ENCODE measurements at places on chromosomes 4 and X. TPM values are rescaled to one million over a fixed set of nuclear protein-coding genes. Genes with fewer than 3 reads are reported as not detected.
A peak's percentile ranks its signal among the peaks of the same experiment; 100 is the strongest.

GRCh38 chr4:13562876-13563275 is 18.6 kb upstream of the NKX3-2 start:
- H3K27ac ChIP-seq, result no peak overlapping the region
- H3K36me3 ChIP-seq, result peaks cover 14% of the 10 kb centered on the region
- no peak overlapping the region for H3K4me3 ChIP-seq
- DNase-seq, result no peak

DNA sequence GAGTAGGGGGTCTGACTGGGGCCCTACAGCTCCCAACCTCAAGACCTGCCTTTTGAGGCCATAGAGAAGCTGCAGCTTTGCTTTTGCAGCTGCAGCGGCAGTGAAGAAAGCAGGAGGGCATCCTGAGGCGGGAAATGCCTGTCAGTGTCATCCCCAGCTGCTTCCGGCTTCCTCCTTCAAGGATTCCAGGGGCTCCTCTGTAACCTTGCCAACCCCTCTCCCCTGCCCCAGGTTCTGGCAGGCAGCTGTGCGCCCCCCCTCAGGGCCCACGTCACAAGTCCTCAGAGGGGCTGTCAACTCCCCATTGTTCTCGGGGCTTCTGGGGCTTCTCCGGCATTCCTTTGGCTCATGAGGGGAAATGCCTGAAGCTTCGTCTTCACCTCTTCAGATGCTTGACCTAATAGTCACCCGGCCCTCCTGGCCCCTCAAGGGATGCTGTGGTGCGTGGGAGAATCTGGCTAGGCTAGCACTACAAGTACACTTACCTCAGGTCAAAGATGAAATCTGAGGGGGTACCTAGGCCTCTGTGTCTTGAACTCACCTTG is 31.9 kb downstream of the APLN start:
- H3K36me3 ChIP-seq, result no peaks in the 10 kb centered on the region
- H3K4me3 ChIP-seq, result no peak overlapping the region
- no peaks in the 10 kb centered on the region for H3K4me1 ChIP-seq
- peaks cover 47% of the 10 kb centered on the region for H3K27me3 ChIP-seq

GRCh38 chr4:179116581-179116980 is 1674.3 kb upstream of the AGA start:
- H3K36me3 ChIP-seq, result no peaks in the 10 kb centered on the region
- no peaks in the 10 kb centered on the region for H3K27me3 ChIP-seq
- H3K27ac ChIP-seq, result no peak overlapping the region
- DNase-seq, result no peak
- no peak overlapping the region for H3K4me3 ChIP-seq
- peaks cover 19% of the 10 kb centered on the region for H3K4me1 ChIP-seq

DNA sequence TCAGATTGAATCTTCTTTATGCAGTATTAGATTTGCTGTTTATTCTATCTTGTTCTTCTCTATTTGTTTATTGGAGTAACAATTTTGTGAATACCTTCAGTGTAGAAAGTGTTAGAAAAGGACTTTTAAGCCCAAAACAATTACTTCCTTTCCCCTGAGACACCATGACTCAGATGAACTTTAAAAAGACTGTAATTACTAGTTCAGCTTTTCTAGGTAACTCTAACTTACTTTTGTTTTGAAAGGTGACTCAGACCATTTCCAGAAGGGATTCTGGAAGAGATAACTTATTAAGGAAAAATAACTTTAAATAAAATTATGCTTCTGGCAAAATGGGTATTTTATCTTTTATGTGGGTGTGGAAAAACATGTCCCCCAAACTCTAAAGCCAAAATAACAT is 561.5 kb upstream of the PCDH10 start:
- DNase-seq, result peak; percentile 8
- no peak overlapping the region for H3K4me3 ChIP-seq
- H3K4me1 ChIP-seq, result peaks cover 5% of the 10 kb centered on the region

DNA sequence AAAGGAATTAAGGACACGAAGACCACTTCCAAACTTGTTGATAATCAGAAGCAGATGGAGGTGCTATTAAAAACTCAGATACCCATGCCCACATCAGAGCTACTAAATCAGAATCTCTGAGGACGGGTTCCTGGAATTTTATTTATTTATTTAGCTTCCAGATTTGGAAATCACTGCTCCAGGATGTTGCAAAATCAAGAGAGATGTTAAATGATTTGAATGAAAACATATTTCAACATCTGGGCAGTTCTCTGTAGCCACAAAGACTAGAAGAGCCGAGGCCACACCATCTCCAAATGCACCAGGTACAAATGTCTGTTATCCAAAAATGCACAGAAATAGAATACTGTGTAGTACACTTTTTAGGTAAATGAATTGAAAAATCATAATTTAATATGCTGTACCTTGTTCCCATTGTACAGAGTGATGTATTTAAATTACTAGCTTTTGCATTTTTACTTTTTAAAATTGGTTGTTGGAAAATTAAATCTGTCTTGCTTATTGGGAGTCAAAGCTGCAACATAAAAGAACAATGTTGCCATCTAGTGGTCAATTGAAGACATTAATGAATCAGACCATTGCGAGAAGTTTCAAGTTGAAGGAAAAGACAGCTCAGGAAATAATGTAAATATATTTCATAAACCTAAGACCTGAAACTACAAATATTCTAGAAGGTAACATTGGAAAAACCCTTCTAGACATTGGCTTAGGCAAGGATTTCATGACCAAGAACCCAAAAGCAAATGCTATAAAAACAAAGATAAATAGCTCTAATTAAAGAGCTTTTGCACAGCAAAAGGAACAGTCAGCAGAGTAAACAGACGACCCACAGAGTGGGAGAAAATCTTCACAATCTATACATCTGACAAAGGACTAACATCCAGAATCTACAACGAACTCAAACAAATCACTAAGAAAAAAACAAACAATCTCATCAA is 151.3 kb upstream of the TTC29 start:
- peaks cover 24% of the 10 kb centered on the region for H3K4me1 ChIP-seq
- H3K27ac ChIP-seq, result peak overlapping the region; percentile 80
- H3K36me3 ChIP-seq, result no peaks in the 10 kb centered on the region
- H3K4me3 ChIP-seq, result peak overlapping the region; percentile 12

DNA sequence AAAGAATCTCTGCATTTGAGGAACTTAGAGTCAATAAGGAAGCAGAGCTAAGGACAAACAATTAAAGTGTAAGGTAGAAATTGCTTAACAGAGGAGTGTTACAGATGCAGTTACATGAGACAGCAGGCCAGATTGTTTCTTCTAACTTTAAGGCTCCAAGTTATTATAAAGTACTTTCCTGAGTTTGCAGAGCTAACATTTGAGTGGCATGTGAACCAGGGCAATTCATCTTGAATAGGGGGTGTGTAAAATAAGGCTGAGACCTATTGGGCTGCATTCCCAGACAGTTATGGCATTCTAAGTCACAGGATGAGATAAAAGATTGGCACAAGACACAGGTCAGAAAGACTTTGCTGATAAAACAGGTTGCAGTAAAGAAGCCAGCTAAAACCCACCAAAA is 7.6 kb upstream of the LNX1 start:
- H3K4me3 ChIP-seq, result no peak overlapping the region
- H3K27me3 ChIP-seq, result no peaks in the 10 kb centered on the region
- peak overlapping the region; percentile 3 for H3K27ac ChIP-seq
- peaks cover 6% of the 10 kb centered on the region for H3K4me1 ChIP-seq
- H3K36me3 ChIP-seq, result no peaks in the 10 kb centered on the region

DNA sequence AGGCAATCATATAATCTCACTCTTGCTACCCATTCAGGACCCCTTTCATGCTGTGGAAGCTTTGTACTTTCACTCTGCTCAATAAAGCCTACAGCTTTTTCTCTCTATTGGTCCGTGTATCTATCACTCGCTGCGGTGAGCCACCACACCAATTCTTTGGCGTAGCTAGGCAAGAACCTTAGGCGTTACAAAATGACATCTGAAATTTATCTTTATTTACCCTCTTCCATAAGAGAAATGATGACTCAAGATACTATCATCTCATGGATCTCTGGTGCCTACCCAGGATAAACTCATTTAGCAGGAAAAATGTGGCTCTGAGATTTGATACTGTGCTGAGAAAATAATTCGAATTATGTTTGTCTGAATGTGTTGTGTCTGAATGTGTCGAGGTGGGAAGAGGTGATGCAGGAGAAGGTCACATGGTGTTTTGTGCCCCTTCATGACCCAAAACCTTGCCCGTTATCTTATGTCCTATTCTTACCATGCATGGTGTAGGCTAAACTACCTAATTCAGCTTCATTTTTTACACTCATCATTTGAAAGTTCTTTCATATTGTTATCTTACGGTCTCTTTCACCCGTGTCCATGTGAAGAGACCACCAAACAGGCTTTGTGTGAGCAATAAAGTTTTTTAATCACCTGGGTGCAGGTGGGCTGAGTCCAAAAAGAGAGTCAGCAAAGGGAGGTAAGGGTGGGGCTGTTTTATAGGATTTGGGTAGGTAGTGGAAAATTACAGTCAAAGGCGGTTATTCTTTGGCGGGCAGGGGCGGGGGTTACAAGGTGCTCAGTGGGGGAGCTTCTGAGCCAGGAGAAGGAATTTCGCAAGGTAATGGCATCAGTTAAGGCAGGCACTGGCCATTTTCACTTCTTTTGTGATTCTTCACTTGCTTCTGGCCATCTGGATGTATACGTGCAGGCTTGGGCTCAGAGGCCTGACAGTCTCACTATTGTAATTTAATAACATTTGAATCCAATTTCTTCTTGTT is 41.6 kb upstream of the GIMD1 start:
- DNase-seq, result no peak
- no peak overlapping the region for H3K27ac ChIP-seq
- peaks cover 6% of the 10 kb centered on the region for H3K4me1 ChIP-seq
- H3K4me3 ChIP-seq, result no peak overlapping the region
- H3K36me3 ChIP-seq, result no peaks in the 10 kb centered on the region
- no peaks in the 10 kb centered on the region for H3K27me3 ChIP-seq

GRCh38 chr4:83552083-83552482 is 16.2 kb downstream of the GPAT3 start:
- peaks cover 6% of the 10 kb centered on the region for H3K4me1 ChIP-seq
- no peak overlapping the region for H3K4me3 ChIP-seq
- peaks cover 13% of the 10 kb centered on the region for H3K27me3 ChIP-seq
- H3K27ac ChIP-seq, result no peak overlapping the region

GRCh38 chr4:27088491-27088890 is 227.8 kb downstream of the STIM2 start:
- H3K27me3 ChIP-seq, result peaks cover 7% of the 10 kb centered on the region
- H3K27ac ChIP-seq, result no peak overlapping the region
- DNase-seq, result no peak
- H3K36me3 ChIP-seq, result no peaks in the 10 kb centered on the region
- H3K4me1 ChIP-seq, result no peaks in the 10 kb centered on the region
- H3K4me3 ChIP-seq, result no peak overlapping the region

- no peak within 1 kb of the TSS for H3K27ac ChIP-seq
- no peaks in the 10 kb centered on the region for H3K36me3 ChIP-seq
- DNase-seq, result no peak
- H3K4me3 ChIP-seq, result no peak within 1 kb of the TSS
- no peaks in the 10 kb centered on the region for H3K27me3 ChIP-seq
- peaks cover 5% of the 10 kb centered on the region for H3K4me1 ChIP-seq
Observed at GRCh38 chrX:18707426-18708049, at the start of gene PPEF1. Gene PPEF1 (plus strand): TSS chrX:18707645. CDS start chrX:18707781, 136 bp downstream.

GRCh38 chr4:81173213-81173612 is 41.8 kb downstream of the PRKG2 start:
- no peaks in the 10 kb centered on the region for H3K36me3 ChIP-seq
- no peaks in the 10 kb centered on the region for H3K4me1 ChIP-seq
- no peak overlapping the region for H3K27ac ChIP-seq
- DNase-seq, result peak; percentile 39

GRCh38 chr4:1640190-1640589 is 43.9 kb downstream of the FAM53A start:
- no peak overlapping the region for H3K27ac ChIP-seq
- no peak for DNase-seq
- H3K4me1 ChIP-seq, result peaks cover 6% of the 10 kb centered on the region
- H3K4me3 ChIP-seq, result no peak overlapping the region
- H3K36me3 ChIP-seq, result no peaks in the 10 kb centered on the region
- H3K27me3 ChIP-seq, result no peaks in the 10 kb centered on the region

GRCh38 chr4:66539745-66540144 is 869.5 kb upstream of the EPHA5 start:
- H3K4me3 ChIP-seq, result no peak overlapping the region
- H3K4me1 ChIP-seq, result no peaks in the 10 kb centered on the region
- no peak overlapping the region for H3K27ac ChIP-seq
- H3K36me3 ChIP-seq, result no peaks in the 10 kb centered on the region
- DNase-seq, result peak; percentile 6
- H3K27me3 ChIP-seq, result no peaks in the 10 kb centered on the region

DNA sequence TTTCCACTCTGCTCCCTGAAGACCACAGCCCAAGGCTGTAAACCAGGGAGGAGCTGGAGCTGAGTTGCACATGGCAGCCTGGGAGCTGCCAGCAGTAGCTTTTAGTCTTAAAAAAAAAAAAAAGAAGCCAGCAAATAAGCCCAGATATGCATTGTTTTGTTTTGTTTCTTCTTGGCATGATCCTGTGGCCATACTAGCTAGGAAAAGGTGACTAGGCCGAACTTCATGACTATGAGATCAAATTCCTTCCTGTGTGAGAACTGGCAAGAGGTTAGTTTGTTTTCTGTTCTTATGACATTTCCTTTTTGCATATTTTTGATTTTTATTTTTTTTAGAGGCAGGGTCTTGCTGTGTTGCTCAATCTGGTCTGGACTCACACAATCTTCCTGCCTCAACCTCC is 323.3 kb downstream of the DCTD start:
- H3K27ac ChIP-seq, result no peak overlapping the region
- H3K4me1 ChIP-seq, result peaks cover 6% of the 10 kb centered on the region
- no peak overlapping the region for H3K4me3 ChIP-seq
- no peaks in the 10 kb centered on the region for H3K36me3 ChIP-seq
- no peaks in the 10 kb centered on the region for H3K27me3 ChIP-seq
- DNase-seq, result no peak

DNA sequence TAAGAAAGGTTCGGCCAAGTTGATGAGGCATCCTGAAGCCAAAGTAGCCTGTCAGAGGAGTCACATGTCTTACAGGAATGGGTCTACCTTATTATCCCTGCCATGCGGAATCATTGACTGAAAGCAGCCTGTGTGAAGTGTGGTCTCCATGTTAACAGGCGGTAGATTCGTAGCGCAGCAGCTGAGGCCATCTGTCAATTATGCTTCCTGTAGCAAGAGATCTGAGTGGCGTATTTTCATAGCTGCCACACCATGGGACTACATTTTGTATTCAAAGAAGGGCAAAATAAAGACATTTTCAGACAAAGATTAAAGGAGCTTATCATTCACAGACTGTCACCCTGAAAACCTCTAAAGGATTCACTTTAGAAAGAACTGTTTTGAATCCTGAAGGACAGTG is 11.2 kb upstream of the MED14 start:
- peaks cover 97% of the 10 kb centered on the region for H3K27me3 ChIP-seq
- H3K4me1 ChIP-seq, result no peaks in the 10 kb centered on the region
- H3K36me3 ChIP-seq, result no peaks in the 10 kb centered on the region
- H3K27ac ChIP-seq, result no peak overlapping the region

DCAF12L1 gene
- total RNA-seq, result not detected

ADH6 gene
- total RNA-seq, result not detected

COL4A5 gene
- 122 TPM for total RNA-seq

SYTL5 gene
- not detected for total RNA-seq

KLKB1 gene
- 0.96 TPM for total RNA-seq

UBA1 gene
- total RNA-seq, result 248 TPM

TRPC5OS gene
- not detected for total RNA-seq

HSD17B13 gene
- total RNA-seq, result not detected

HSFX4 gene
- total RNA-seq, result not detected

TCP11X2 gene
- total RNA-seq, result not detected

KLHL34 gene
- total RNA-seq, result not detected
